ENCODE measurements at places on chromosomes 2 and 18. TPM values are rescaled to one million over a fixed set of nuclear protein-coding genes. Genes with fewer than 3 reads are reported as not detected.

EPAS1 gene
- total RNA-seq, result 42.8 TPM

ANKRD36 gene
- total RNA-seq, result 172 TPM

FKBP1B gene
- total RNA-seq, result 5.1 TPM

MARCHF7 gene
- total RNA-seq, result 212 TPM

FBXO48 gene
- 1.2 TPM for total RNA-seq

SATB2 gene
- 3.5 TPM for total RNA-seq

TGFBRAP1 gene
- 13.9 TPM for total RNA-seq

LRRTM1 gene
- total RNA-seq, result 0.63 TPM

DNPEP gene
- 36.9 TPM for total RNA-seq

CSRNP3 gene
- total RNA-seq, result 34.1 TPM

COLEC12 gene
- total RNA-seq, result 92.7 TPM

SCTR gene
- not detected for total RNA-seq

ANO7 gene
- 0.58 TPM for total RNA-seq

TCF4 gene
- total RNA-seq, result 464 TPM

CDH19 gene
- 18.3 TPM for total RNA-seq

TUBA3D gene
- total RNA-seq, result not detected

SCRN3 gene
- 46.8 TPM for total RNA-seq

All from urinary bladder (tissue), 4 donors.